ENCODE measurements at places on chromosomes 3 and 15.

DNA sequence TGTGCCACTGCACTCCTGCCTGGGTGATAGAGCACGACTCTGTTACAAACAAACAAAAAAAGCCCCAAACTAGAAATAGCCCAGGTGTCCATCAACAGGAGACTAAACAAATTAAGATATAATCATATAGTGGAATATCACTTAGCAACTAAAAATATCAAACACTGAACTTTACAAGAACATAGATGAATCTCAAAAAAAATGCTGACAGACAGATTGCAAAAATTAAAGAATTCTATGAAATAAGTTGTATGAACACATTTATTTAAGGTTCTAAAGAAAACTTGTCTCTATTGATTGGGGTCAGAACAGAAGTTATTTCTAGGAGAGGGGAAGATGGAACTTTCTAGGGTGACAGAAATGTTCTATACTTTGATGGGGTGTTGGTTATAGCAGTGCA, 268.2 kb downstream of the CTNNB1 start:
- DNase-seq, result no peak

DNA sequence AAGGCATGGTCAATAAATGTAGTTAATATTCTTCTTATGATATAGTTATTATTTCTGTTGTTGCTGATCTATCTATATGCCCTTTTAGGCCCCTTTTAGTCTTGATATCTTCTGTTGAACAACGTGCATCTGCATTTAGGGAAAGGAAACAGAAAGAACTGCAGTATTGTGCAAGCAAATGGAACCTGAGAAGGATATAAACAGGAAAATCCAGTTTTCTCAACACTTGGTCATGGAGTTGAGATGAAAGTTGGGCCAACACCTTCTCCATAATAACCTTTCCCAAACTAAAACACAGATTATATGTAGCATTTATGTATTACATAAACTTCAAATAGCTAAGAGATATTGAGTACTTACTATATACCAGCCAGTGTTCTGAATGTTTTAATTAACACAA, 179.7 kb downstream of the ADAMTS9 start:
- no peak for DNase-seq

DNA sequence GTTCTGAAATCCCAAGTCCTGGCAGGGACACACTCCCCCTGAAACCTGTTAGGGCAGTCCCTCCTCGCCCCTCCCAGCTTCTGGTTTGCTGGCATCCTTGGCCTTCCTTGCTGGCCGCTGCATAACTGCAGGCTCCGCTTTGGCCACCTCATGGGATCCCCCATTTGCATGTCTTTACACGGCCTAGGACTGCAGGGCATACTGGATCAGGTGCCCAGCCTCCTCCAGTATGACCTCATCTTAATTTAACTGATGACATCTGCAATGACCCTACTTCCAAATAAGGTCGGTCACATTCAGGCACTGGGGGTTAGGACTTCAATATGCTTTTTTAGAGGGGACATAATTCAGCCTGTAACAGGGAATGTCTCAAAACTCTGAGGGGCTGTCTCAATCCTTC, 173.3 kb downstream of the RAB11A start:
- no peak for DNase-seq

DNA sequence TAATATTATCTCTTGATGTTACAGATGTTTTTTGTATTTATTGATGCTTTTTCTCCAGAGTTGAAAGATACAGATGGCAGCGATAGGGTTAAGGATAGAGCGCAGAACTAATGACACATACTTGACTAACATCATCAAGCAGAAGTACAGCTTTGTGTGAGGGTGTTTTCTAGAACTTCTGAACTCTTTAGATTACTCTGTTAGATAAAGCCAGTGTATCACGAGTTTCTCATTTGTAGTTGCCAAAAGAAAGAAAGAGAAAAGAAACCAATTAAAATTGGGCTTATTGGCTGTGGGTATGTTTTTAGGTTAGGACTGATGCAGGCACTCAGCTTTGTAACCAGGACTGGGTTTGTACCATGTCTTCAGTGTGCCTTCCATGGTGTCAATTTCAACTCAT, 6.6 kb upstream of the GPR171 start:
- no peak for DNase-seq

GRCh38 chr3:140905559-140905958, 36.1 kb upstream of the SLC25A36 start:
- DNase-seq, result no peak

DNA sequence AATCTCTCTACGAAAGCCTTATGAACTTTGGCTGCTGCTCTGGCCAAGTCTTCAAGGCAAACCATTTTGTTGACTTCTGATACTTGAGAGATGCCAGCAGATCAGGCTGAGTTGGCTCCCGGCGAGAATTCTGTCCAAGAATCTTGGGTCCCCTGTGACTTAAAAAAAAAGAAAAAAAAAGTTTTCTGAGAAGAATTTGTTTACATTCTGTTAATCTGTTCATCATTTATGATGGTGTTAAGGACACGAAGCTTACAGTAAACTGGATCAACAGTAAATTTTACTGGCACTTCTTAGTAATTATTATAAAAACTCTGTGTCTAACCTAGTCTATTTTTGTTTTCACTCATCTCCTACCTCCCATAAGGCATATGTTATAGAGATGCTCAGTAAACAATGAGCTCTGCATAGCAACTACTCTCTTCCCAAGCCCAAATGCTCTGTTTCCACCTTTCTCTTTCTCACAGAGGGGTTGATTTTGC, 320.9 kb upstream of the RASGRP1 start:
- no peak for DNase-seq

- DNase-seq, result no peak
These were observed 260.5 kb upstream of the ZPLD1 start for GRCh38 chr3:102174312-102174712.

DNA sequence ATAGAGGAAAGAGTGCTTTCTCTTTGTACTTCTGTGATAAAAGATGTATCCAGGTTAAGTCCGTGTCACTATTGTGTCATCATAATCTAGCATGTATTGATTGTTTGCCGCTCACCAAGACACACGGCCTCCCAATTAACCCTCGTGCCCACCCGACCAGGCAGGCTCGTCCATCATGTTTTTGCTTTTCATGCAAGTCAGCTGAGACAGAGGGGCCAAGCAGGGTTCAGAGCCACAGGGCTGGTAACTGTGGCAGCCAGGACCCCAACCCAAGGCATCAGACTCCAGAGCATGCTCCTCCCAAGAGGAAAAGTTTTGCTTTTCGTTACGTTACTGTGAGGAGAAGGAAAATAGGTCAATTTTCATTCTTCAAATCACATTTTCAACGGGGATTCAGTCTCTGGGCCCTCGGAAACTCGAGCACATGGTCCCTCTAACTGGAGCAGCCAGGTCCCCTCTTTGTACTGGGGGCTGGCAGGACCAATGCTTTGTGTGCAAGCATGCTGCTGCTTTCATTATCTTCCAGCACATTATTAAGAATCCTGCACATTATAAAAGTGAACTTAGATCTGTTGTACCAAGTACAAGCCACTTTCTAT, 161.1 kb upstream of the TOPAZ1 start:
- DNase-seq, result no peak

- DNase-seq, result no peak
These were observed 848.6 kb downstream of the PDCD6IP start for GRCh38 chr3:34646911-34647460.

DNA sequence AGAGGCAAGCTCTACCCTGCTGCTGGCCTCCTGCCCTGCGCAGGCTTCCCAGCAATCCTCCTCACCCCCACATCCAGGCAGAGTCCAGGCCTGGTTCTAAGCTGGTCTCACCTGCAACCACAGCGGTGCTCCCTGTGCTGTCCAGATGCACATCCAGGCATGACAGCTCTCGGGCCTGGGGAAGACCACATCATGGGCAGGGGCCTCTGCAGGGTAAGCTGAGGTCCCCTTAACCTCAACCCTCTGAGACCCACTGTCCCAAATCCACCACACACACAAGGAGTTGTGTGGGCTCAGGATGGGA, 10.8 kb downstream of the PLA2G4D start:
- no peak for DNase-seq

GRCh38 chr3:183122257-183122932, 23.1 kb upstream of the MCCC1 start:
- peak; percentile 64 for DNase-seq

- no peak for DNase-seq
These were observed 67.9 kb downstream of the IQCH start for GRCh38 chr15:67322481-67322880.

DNA sequence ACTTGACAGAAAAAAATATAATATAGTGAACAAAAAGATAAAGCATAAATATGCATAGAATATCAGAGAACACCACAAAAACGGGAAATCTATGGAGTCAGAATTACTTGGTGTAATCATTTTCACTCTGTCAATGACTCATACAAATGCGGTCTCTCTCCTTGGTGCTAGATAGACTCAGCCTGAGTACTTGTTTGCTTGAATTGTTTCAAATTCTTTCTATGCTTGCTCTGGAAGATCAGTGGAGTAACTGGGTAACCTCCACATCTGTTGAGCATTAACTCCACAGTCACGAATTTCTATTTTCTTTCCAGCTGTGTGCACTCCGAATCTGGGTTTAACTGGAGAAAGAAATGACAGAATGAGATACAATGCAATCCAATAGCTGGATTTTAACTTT, 760.4 kb downstream of the ZPLD1 start:
- no peak for DNase-seq

GRCh38 chr3:128496019-128496601, 3.1 kb upstream of the GATA2 start:
- DNase-seq, result no peak

DNA sequence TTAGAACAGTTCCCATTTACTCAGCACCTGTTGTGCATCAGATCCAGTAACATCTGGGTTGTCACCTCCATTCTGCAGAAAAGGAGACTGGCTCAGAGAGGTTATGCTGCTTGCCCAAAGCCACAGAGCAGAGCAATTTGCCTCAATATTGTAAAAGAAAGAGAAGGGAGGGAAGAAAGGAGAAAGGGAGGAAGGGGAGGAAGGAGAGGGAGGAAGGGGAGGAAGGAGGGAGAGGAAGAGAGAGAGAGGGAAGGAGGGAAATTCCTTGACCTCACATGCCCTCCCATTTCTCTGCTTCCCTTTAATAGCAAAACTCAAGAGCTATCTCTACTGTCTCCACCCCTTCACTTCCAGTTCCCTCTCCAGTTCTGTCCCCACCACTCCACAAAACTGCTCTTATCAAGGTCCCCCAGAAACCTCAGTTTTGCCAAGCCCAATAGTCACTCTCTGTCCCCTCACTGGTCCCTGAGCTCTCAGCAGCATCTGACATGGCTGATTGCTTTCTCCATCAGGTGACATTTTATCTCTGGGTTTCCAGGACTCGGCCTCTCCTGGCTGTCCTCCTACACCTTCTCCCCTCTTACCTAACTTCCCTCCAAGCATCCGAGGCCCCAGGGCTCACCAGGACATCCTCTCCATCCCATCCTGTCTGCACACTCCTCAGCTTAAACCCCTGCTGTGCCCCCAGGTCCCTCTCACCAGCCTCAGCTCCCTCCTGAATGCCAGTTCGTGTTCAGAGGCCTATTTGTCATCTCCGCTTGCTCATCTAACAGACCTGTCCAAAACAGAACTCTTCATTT, 104.7 kb upstream of the LINGO1 start:
- no peak for DNase-seq

DNA sequence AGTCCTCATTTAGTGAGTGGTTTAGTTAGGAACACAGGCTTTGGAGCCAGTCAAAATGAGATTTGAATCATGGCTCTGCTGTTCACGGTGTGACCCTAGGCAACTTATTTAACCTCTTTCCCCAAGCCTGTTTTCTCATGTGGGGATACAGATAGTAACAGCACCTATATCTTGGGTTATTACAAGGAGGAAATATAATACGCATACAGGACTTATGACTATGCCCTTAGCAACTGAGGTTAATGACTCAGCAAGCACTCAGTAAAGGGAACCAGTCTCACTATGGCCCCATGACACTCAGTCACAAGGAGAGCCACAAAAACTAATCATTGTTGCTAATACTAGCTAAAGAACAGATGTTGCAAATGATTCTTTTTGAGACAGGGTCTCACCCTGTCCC, 45.9 kb downstream of the SUMF1 start:
- no peak for DNase-seq

- DNase-seq, result no peak
These were observed 701.5 kb downstream of the ZNF385D start for GRCh38 chr3:21049334-21050062.

DNA sequence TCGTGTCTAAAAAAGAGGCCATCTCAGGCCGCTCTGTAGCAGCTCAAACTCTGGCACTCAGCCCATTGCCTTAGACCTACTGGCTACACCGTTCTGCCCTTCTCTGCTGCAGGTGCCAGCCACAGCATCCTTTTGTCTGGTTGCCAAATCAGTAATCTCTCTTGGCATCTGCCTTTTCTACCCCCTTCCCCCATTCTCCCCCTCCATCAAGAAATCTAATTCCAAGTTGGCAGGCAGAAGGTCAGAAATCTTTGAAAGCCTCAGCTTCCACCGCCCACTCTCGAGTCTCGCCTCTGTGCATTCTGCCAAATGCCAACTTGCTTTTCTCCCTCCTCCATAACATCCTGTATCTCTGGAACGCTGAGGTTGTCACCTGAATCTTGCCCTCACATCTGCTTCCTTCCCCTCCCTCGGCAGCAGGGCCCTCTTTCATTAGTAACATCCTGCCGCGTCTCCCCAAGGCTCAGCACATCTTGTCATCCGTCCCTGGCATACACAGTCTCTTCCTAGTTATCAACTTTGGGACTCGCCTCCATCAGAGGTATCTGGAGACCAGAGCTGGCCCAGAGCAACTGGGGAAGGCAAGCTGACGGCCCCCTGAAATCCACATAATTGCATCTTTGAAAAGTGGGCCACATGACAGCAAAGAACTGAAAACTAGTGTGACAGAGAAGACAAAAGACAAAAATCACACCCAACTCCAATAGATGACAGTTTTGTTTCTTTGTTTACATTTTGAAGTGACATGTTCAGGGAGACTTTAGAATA, 312.0 kb upstream of the CCDC54 start:
- DNase-seq, result peak; percentile 30

- DNase-seq, result no peak
These were observed 103.6 kb upstream of the CTNNB1 start for GRCh38 chr3:41095702-41096101.

GRCh38 chr15:79314811-79315210, 3.9 kb downstream of the TMED3 start:
- no peak for DNase-seq

DNA sequence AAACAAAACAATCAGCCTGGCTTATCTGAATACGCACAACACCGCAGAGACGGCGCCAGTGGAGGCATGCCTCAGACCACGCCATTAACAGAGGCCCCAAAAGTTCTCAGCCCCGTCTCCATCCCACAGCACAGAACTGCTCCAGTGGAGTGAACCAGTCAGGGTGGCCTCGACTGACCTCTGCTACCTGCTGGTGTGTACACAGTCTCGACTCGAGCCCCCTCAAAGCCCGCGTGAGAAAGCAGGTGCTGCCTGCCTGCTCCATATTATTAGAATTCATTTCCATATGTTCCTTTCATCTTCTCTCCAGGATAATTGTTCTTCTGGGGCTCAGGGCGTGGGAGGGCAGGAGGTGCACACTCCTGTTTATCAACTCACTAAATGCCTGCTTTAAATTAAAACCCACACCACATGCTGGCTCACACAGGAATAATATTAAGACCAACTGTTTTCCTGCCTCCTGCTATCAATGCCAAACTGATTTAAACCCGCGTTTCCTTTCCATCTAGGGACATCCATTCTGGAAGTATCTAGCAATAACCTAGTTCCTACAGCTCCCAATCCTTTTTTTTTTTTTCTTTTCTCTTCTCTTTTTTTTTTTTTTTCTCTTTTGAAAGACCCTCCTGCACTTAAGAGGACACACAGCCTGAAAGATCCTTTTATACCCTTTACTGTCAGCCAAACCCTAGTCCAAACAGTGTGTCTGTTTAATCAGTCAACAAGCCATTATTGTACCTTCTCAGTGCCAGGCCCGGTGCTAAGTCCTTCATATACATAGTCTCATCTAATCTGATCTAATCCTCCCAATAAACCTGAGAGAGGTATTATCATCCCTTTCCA, 101.2 kb downstream of the TLE3 start:
- no peak for DNase-seq

GRCh38 chr3:62636235-62636826, 238.9 kb downstream of the CADPS start:
- DNase-seq, result no peak

All from Ammon's horn (tissue), 1 donor.